ENCODE measurements at places on chromosomes 2 and 18.

GRCh38 chr2:96108151-96108540, 8.2 kb downstream of the ADRA2B start:
- DNase-seq, result no peak

- no peak for DNase-seq
Observed at GRCh38 chr2:46009315-46009714, 287.9 kb upstream of the EPAS1 start.

GRCh38 chr2:203453858-203454451, 81.1 kb downstream of the RAPH1 start:
- no peak for DNase-seq

GRCh38 chr2:240993446-240994170, 4.8 kb upstream of the SNED1 start:
- no peak for DNase-seq

- no peak for DNase-seq
Observed at GRCh38 chr18:55623626-55624025, 35.6 kb upstream of the TCF4 start.

DNA sequence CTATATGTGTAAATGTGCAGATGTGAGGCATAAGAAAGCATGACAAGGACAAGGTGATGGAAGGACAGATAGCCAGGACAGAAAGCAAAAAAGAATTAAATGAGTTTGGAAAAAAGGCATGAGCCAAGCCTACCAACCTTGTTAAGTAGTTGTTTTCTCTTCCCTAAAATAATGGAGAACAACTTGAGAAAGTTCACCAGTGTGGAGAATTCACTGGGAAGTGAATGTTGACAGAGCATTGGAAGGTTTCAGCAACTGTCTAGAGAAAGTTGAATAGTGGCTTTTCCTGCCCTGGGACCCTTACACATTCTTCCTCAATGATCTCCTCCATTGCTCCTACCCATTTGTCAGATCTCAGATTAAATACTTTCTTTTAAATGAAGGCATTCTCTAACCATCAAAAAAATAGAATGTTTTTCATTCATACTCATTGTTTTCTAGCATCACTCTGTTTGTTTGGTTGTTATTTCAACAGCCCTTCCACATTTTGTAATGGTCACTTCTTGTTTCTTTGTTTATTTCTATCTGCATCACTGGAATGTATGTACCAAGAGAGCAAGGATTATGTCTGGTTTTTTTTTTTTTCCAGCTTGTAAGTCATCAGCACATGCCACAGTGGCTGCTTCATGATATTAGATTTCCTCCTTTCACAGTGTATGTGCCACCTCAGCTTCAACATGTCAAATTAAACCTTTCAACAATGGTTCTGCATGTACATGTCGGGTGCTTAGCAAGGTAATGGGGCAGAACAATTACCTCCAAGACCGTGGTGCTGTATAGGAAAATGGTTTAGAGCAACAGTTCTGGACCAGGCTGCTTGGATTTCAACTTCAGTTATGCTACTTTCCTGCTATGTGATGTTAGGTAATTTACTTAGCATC, 586.0 kb upstream of the VRK2 start:
- DNase-seq, result no peak

DNA sequence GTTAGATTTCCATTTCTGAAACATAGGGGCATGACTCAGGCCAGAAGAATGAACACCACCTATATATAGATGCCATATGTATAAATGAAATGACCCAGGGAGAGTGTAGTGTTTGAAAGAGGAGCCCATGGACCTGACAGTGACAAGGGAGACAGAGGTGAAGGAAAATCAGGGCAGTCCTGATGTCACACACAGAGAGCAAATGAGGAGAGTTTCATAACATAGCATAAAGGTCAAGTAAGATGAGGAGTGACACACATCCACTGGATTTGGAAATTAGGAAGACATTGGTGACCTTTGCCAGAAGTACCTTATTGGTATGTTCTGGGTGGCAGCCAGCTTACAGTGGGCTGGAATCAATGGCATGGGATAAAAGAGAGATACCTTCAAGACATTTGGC, 276.7 kb downstream of the ZNF385B start:
- no peak for DNase-seq

DNA sequence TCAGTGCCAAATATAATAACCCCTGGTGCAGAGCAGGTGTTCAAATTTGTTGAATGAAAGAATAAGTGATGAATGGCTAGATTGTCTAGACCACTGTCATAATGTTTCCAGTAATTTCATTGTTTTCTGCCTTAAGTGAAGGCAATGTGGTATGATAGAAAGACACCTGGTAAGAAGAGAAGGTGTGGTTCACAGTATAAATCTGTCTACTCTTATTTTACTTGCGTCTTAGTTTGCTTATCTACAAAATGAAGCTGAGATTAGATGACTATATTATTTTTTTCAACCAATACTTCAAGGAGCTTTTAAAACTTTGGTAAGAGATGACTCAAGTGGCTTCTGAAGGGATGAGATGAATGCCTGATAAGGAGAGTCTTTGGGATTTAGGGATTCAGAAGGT, 788.4 kb downstream of the EPHA4 start:
- no peak for DNase-seq

DNA sequence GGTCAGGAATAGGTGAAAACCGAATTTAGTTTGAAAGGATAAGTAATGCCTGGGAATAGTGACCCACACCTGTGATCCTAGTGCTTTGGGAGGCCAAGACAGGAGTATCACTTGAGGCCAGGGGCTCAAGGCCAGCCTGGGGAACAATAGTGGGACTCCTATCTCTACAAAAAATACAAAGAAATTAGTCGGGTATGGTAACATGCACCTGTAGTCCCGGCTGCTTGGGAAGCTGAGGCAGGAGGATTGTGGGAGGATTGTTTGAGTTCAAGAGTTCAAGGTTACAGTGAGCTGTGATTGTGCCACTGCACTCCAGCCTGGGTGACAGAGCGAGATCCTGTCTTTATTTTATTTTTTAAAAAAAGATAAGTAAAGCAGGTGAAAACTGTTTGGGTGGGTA, 3.8 kb upstream of the MYO1B start:
- DNase-seq, result no peak

DNA sequence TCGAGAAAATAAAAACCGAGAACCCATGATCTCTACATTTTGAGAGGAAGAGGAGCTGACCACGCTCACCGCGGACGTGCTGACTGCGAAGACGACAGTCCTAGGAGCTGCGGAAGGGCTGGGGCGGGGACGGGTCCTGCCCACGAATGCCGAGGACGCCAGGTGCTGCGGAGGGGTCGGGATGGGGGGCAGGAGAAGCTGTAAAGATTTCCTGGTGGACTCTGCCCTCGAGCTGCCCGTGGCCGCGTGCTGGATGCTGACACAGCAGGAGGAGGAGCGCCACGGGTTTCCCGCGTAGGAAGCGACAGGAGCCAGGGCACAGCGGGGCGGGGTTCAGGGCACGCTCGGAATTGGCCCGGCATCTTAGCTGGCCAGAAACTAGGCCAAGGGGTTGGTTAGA, 22.2 kb downstream of the ZSCAN30 start:
- DNase-seq, result no peak

- no peak for DNase-seq
Observed at GRCh38 chr2:100013892-100014677, 128.3 kb downstream of the AFF3 start.

DNA sequence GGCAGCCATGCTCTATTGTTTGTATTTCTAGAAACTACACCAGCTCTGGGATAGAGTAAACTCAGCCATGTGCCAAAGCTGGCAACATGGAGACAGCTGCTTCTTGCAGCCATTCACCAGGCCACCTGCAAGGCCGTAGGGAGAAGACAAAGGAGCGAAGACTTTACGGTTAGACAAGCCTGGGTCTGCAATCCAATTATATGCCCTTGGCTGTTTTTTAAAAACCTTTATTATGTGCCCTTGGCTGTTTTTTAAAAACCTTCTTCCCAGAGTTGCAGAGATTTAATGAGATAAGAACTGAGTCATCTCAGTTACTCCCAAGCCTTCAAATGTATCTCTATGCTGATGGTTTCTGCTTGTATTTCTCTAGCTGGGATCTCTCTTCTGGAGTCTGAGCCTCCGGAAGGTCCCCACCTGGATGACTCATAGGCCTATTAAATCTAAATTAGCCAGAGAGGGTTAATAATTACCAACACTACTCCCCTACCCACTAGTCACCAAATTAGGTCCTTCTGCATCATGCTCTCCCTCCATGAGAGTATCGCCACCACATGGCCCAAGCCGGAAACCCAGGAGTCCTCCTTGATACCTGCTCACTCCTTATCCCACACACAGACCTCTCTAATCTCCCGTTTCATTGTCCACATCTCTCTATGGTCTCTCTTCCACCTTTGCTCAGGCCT, 17.5 kb upstream of the DPP4 start:
- no peak for DNase-seq

- no peak for DNase-seq
Observed at GRCh38 chr18:76322686-76323085, 172.4 kb downstream of the ZNF516 start.

GRCh38 chr2:767440-767839, 90.2 kb upstream of the TMEM18 start:
- DNase-seq, result no peak

DNA sequence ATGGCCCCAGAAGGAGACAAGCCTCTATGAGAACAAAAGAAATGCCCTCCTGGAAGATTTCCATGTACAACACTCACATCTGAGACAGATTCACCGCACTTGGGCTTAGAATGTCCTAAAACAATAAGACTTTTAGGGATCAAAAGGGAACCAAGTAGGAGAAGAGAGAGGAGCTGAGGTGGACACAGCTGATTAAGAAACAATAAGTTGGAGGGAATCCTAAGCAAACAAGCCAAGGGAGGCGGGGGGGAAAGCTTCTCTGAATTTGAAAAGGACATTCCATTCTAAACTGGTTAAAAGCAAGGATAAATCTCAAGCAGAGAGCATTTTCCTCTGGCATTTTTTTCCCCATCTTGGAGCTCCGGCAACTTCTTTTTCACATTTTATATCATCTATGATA, 9.9 kb downstream of the ACVR1 start:
- no peak for DNase-seq

GRCh38 chr2:44075541-44075940, 79.8 kb upstream of the LRPPRC start:
- DNase-seq, result no peak

DNA sequence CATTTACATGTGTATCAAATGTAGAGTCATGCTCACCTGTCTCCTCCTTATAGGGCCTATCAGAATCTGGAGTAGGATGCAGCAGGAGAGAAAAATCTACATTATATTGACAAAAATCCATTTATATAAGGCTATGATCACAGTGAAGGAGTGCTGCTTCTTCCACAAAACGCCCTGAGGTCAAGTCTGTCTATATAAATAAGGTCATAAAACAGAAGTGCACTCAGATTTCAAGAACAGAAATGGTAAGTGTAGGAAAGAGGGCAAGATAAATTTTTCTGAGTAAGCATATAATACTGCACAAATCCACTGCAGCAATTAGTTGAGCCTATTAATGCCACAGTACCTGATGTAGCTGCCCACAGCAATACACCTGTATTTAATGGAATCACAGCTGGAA, 51.8 kb downstream of the COL5A2 start:
- no peak for DNase-seq

DNA sequence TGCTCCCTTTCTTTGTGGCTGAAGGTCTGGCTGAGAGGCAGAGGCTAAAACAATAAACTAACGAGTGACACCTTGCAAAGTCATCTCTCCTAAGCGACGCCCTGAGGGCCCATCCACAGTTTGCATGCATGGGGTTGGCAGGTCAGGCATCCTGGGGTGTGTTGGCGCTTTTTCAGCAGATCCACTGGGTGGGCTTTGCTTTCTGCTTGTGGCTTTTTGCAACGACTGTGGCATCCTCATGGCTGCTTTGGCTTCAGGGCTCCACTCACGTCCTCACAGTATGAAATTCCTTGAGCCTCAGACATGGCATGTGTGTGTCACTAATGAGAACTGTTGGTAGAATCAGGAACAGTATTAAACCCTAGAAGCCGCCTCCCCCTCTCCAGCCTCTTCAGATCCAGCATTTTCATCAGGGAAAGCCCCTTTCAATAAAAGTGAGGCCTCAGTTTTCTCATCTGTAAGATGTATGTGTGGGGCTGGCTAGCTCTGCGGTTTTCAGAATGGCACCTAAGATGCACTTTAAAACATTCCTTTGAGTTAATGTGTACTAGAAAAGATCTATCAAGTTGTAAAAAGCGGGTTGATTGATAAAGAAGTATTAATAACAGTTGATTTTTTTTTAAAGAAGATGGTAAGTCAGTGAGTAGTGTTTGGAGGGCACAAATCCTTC, 72.5 kb downstream of the SH3BP4 start:
- no peak for DNase-seq

DNA sequence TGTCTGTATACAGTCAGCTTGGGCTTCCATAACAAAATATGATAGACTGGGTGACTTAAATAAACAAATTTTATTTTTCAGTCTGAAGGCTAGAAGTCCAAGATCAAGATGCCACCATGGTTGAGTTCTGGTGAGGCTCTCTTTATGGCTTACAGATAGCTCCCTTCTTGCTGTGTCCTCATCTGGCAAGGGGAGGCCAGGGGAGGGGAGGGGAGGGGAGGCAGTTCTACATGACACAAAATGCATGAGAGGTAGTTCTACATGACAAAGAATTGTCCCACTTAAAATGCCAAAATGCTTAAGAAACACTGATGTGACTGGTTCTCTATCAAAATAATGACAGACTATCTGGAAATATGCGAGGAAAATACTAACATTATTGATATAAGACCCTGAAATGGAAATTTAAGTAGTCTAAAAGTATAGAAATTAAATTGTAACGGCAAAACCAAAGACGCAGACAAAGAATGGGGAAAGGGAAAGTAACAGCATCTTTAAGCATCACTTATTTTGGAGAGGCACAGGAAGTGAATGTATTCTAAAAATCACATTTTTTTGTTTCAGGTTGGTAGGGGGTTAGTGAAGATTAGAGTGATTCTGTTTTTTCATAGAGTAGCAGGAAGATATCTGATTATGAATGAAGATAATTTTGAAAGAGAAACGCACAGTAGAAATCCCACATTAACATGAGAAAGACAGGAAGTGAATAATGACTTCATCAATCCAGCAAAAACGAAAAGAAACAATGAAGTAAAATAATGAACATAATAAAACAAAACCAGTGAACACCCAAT, 131.4 kb downstream of the STRN start:
- no peak for DNase-seq

GRCh38 chr2:236644502-236644911, 74.9 kb downstream of the ACKR3 start:
- DNase-seq, result no peak

- DNase-seq, result no peak
Observed at GRCh38 chr2:11775384-11775783, 29.0 kb downstream of the LPIN1 start.

DNA sequence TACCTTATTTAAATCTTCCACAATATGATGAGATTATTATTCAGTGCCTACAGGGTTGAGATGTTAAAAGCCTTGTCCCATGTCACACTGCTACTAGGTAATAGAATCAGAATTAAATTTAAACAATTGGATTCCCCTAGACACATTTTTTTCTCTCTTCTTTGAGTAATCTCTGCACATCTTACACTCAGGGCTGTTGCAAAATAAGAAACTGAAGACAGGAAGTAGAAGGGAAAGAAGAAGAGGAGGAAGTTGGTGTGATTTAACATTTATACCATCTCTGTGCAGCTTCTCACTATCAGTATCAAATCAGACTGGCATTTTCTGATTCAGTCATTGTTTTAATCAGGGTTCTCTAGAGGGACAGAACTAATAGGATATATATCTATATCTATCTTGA, 677.6 kb downstream of the IRS1 start:
- no peak for DNase-seq

- no peak for DNase-seq
Observed at GRCh38 chr18:72727038-72727655, 140.6 kb downstream of the NETO1 start.

- DNase-seq, result no peak
Observed at GRCh38 chr18:31439807-31440325, 7.7 kb upstream of the DSG3 start.
